Fibroblast of lung (primary cell): ENCODE measurements at places on chromosomes 12 and 14. TPM values are rescaled to one million over a fixed set of nuclear protein-coding genes. Genes with fewer than 3 reads are reported as not detected.

The OVCH1 gene
- total RNA-seq: 0.51 and 1.2 TPM in 2 replicates

DNA sequence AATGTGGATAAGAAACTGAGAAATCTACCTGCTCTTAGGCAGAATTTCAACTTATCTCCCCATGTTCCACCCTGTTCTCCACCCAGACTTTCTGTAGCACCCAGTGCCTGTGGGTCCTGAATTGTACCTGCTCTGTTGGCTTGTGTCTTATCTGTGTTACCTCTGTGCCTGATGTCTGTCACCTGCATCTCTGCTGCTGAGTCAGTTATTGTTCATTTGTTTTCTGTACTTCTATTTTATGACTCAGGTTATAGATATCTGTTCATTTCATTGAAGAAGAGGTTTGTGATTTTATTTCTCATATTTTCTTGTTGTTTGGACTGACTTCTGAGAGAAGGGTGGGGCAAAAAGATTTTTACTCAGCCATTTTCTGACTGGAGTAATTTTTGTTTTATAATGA is 11.7 kb downstream of the SOCS4 start:
- no peak for DNase-seq

DNA sequence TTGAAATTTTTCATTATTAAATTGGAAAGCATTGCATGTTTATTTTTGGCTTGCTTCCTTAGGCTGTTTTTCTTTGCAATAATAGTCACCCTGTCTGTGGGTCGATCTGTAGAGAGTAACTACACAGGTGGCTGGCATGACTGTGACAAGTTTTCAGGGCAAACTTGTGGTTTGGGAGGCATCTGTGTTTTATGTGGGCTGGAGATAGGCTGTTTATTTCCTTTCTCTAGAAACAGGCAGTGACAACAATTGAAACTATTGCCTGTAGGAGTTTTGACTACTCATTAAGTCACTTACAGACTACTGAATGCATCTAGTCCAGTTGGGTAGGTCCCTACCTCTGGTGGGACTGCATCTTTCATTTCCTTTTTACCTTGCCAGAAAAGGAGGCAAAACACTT is 155.6 kb downstream of the DYRK2 start:
- no peak for DNase-seq

The NAA30 gene
- 14.6 and 15.2 TPM in 2 replicates for total RNA-seq

- DNase-seq: peak; percentile 72
Observed at GRCh38 chr14:85527006-85527405, 2.9 kb upstream of the FLRT2 start.

- DNase-seq: no peak
Observed at GRCh38 chr12:121295746-121296617, 527 bp downstream of the CAMKK2 start.

The PTGER2 gene
- 30.0 and 38.8 TPM in 2 replicates for total RNA-seq

DNA sequence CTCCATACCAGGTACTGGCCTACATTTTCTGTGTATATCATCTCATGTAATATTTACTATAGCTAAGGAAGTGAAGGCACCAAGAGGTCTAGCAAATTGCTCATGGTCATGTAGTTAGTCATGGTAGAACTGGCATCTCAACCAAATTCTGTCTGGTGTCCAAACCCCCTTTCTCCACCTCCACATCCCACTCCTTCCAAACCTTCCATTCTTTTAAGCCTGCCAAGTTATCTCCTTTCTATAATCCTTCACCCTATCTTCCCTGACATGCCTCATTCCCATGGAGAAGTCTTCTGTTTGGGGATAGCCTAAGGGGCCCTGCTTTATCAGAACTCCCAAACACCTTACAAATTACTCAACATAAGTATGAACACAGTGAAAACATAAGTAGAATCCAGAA is 196.2 kb upstream of the HMGA2 start:
- no peak for DNase-seq
